ENCODE measurements at places on chromosomes 3 and 15. TPM values are rescaled to one million over a fixed set of nuclear protein-coding genes. Genes with fewer than 3 reads are reported as not detected.

GRCh38 chr15:88505721-88506120 lies 38.2 kb downstream of the MRPS11 start:
- no peak for DNase-seq

DNA sequence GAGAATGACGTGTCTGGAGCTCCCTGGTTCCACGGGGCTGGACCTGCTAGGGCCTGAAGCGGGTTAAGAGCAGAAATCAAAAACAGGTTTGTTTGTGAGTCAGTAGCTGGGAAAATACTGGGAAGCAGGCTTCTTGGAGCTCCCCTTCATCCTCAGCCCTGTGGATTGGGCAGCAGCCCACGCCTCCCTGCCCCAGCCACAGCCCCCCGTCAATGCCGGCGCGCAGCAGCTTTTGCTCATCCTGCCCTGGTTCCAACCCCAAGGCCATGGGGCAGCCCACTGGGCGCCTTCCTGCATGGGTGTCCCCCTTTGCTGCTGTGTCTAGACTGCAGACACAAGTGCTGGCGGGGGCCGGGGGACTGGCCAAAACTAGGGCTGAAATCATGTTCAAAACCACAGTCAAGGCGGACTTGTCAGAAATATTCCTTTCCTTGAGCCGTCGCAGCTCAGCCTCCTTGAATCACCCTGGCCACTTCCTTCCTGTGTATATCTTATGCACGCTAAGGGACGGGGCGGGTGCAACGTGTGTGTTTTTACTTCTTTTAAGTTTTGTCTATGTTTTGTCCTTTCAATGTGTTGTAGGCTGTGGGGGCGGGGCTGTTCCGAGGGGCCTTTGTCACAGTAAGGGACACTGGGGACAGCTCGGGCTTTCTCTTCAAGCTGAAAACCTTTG lies 108.1 kb downstream of the KLF13 start:
- peak; percentile 85 for DNase-seq

- DNase-seq, result no peak
These were observed 44.5 kb downstream of the CTDSPL start for GRCh38 chr3:37905987-37906674.

GRCh38 chr3:187717572-187717971 lies 15.2 kb upstream of the RTP2 start:
- no peak for DNase-seq

DNA sequence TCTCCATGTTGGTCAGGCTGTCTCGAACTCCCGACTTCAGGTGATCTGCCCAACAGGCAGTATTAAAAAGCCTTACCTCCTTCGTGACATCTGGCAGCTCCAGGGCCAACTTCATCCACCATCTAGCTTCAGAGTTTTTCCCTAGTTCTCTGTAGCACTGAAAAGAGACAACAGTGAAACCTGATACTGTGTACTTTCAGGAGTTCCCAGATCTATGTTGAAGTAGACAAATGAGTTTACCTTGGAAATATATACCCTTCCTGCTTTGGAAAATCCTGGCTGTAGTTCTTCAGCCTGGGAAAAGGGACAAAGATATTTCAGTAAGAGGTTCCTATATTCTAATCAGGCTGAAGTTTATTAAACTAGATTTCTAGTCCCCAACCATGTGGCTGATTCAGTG lies 18.0 kb downstream of the RMDN3 start:
- DNase-seq, result no peak

GRCh38 chr15:67175643-67176071 lies 78.8 kb downstream of the AAGAB start:
- no peak for DNase-seq

- no peak for DNase-seq
These were observed 277.6 kb upstream of the CFAP20DC start for GRCh38 chr3:59327376-59327808.

DNA sequence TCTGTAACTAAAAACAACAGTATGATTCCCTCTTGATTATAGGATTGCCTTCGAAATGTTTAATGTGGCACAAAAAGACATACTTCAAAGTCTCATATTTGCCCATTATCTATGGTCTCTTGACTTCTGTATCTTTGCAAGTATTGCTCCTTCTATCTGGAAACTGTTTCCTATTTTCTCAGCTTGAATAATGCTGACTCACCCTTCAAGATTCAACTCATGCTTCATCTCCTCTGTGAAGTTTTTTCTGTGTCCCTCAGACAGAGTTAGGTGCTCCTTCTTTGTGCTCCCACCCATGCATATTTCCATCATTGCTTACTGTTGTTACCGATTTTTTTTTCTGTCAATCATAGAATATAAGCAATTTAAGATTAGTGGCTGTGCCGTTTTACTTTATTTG lies 192.8 kb upstream of the ROBO1 start:
- no peak for DNase-seq

DNA sequence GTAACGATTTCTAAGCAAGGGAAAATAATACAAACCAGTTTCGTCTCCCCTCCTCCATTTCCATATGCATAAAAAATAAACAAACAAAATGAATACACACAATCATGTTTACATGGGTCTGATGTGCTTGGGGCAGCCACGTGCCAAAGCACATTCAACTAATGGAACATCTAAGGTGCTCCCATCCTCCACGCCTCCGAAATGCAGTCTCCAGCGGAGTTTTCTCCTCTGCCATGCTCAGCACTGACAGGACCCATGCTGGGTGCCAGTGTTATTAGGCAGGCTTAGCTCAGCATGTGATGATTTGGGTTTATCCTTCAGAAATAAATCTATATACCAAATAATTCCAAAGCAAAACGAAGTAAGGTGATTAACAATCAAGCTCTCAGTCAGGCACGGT lies 337.3 kb upstream of the ATP10A start:
- DNase-seq, result no peak

DNA sequence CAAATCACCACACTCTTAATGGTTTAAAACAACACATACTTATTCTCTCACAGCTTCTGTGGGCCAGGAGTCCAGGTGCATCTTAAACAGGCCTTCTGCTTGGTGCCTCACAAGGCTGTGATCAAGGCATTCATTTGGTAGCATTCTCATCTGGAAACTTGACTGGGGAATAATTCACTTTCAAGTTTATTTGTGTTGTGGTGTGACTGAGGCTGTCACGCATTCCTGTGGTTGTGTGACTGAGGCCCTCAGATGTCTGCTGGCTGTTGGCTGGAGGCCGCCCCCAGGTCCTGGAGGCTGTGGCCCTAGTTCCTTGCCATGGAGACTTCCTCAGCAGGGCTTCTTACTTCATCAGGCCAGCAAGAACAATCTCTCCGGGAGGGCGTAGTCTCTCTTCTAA lies 16.9 kb upstream of the FAM3D start:
- DNase-seq, result no peak

GRCh38 chr3:51501833-51502561 lies 2.2 kb upstream of the DCAF1 start:
- DNase-seq, result peak; percentile 71

- DNase-seq, result no peak
These were observed 192.9 kb upstream of the CCDC54 start for GRCh38 chr3:107184375-107184774.

DNA sequence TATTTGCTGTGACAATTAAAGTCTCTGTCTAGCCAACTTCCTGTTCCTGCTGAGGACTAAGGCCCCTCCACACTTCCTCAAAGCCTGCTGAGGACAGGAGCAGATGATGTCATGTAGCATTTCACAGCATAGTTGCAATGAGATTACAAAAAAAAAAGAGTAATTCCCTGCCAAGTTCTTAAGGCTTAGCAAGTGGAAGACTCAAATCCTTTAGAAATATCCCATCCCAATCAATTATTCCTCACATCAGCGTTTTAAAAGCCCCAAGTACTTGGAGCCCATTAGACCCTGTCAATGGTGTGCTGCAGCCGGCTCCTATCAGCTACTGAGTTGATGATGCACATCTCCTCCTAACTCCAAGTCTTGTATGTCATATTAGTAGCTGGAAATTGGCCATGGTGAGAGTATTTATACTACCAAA lies 51.7 kb downstream of the TRANK1 start:
- no peak for DNase-seq

- no peak for DNase-seq
These were observed 40.3 kb downstream of the CHST14 start for GRCh38 chr15:40511093-40511471.

GRCh38 chr15:77542491-77543001 lies 90.2 kb downstream of the LINGO1 start:
- no peak for DNase-seq

DNA sequence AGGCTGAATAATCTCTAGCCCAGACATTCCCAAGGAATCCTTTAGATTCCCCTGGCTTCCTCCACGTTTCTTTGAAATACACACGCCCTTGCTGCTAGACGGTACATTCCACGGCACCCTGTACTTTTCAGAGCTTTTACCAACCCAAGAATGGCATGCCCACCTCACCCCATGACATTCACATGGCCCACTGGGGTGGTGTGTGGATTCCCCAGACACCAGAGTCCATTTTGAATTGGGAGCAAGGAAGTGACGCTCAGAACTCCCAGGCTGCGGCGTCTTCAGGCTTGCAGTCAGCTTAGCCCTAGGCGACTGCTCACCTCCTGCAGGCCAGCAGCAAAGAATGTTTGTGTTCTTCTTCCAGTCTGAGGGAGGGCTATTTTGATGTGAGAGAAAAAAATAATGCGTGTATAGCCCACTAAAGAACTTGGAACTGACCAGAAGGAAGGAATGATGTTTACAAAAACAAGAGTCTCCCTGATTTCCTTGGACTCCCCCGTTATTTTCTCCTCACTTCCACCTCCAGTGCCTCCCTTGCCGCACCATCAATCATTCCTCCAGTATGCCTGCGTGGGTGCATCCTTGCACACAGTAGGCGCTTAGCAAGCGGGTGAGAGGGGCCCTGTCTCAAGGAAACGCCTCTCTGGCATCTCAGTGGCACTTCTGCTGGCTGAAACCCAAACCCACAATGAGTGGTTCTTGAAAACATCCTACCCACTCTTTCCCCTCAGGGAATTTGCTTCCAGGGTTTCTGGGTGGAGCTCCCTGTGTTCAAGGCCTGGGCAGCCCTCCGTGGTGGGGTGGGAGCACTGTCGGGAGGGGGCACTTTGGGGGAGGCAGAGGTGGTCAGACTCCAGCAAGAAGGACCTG lies 59.9 kb downstream of the SMAD6 start:
- no peak for DNase-seq

- DNase-seq, result no peak
These were observed 232.0 kb downstream of the CLSTN2 start for GRCh38 chr3:140166861-140167599.

DNA sequence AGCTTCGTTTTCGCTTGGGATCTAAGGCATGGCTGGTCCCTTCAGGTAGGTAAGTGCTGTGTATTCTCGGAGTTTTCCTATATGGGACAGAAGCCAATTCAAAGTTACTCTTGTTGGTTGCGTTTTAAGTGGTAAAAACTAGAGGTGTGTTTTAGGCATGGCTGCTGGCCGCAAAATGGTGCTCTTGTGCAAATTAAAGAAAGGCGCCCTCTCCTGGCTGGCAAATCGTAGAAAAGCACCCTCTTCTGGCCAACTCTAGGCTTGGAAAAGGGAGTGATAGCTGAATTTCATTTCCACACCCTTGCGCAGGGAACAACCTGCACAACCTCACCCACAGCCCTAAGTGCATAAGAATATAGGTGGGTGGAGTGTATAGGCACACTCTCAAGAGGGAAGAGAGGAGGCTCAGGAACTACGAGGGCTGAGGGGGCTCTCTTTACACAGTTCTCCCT lies 23.5 kb downstream of the DRD3 start:
- no peak for DNase-seq

GRCh38 chr3:12812812-12813211 lies 16.3 kb downstream of the CAND2 start:
- no peak for DNase-seq

GRCh38 chr3:5694266-5694665 lies 506.8 kb downstream of the EDEM1 start:
- DNase-seq, result no peak

DNA sequence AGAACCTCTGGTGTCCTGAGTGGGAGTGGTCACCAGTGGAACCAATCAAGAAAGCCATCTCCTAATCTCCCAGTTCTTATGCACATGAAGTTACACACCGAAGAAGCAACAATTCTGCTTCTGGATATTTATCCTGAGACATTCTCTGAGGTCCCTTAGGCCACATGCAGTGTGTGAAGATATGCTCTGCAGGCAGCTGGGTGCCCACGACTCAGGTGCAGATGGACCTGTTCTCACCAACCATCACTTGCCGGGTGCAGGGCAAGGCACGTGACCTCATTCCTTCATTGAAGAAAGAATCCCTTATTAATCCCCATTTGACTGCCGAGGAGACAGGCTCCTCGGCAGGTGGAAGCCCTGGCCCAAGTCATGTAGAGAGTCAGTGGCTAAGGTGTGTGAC lies 79.8 kb downstream of the WNT7A start:
- DNase-seq, result no peak

DNA sequence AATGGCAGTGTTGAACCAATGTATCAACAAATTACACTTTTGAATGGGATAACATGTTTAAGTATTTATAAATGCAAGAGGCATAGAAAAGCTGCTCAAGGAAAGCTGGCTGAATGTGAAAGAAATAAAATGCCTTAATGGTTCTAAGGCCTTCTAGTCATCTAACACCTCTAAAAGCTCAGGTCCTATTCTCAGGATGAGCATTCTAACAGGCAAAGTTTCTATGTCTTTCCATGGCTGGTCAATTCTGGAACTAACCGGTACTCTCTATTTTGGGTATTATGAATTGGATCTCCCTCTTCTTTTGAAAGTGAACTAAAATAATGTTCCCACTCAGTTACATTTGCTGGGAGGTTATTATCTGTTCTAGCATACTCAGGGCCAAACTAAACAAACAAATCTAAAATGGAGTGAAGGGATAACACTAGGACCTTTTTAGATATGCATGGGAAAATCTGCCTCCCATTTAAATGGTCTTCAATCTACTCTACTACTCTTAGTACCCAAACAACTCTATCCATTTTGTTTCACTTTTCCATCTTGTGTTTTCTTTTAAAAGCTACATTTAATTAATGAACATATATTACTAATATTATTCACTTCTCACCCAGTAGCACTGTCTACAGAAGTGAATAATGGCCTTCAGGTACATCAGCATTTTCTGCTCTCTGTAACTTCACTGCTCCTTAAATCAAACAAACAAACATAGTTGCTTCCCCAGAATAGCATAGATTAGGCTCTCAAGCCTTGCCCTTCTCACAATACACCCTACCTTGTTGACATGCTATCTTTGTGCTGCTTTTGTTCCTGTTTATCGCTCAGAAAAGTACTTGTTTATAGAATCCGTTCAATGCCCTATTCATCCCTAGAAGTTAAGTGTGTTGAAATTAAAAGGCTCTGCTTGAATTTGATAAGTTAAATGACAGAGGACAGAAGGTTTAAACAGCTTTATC lies 46.4 kb downstream of the CBLB start:
- DNase-seq, result no peak

SCAANT1 gene
- total RNA-seq, result not detected

LMAN1L gene
- total RNA-seq, result 0.32 TPM

CFAP91 gene
- not detected for total RNA-seq

ACTRT3 gene
- 1.3 TPM for total RNA-seq

HRG gene
- not detected for total RNA-seq

ADAMTS7 gene
- total RNA-seq, result 7.2 TPM

PHLDB2 gene
- total RNA-seq, result 0.94 TPM

EOMES gene
- total RNA-seq, result 5.6 TPM

TGM4 gene
- total RNA-seq, result not detected
